ENCODE measurements at places on chromosomes 6 and 20.
A peak's percentile ranks its signal among the peaks of the same experiment; 100 is the strongest.

DNA sequence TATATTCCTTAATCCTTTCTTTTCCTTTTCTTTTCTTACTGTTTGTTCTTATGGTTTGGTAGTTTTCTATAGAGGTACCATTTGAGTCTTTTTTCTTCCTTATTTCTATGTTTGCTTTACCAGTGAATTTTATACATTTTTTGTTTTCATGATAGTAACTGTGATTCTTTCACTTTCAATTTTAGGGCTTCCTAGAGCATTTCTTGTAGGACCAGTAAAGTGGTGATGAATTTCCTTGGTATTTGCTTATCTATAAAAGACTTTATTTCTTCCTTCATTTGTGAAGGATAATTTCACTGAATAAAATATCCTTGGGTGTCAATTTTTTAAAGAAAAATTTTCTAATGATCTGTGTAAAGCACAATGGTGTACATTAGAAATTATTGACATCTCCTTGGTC is 637.4 kb downstream of the CD109 start:
- DNase-seq, result peak; percentile 14

- peak; percentile 88 for DNase-seq
Observed at GRCh38 chr6:151068761-151069312, 170.9 kb upstream of the AKAP12 start.

DNA sequence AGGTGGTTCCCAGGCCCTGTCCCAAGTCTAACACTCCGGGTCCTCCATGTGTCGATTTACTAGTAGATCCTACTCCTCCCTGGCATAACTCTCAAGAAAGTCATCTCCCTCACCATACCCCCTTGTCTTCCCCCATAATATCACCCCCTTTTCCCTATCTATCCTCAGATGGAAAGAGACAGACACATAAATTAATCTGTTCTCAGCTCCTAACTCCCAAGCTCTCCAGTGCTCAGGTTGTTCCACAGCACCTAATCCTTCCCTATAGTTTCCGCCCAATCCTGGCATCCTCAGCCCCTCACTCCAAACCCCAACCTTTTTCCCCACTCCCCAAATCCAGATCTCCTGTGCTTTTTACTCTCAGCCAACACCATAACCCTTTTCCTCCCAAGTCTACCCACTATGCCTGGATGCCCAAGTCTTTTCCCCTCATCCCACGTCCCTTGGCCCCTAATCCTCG is 808 bp downstream of the ILRUN start:
- DNase-seq, result no peak

DNA sequence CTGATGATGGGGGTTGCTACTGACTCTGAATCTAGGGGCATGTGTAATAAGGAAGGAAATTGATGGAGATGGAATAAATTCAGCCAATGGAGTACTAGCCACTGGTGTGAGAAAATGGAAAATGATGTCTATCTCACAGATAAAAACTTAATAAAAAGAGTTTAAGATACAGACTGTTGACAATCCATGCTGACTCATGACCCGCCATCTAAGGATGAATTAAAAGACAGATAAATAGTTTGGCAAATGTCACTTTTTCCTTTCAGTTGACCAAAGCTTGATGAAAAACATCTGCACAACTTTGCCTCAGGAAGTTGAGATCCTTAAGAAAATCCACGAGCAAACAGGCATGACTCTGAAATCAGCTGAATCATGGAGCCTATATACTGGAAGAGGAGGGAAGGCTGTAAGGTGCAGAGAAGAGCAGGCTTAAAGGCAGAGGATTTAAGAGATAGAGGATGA is 82.6 kb upstream of the BMP5 start:
- DNase-seq, result peak; percentile 45

- DNase-seq, result no peak
Observed at GRCh38 chr6:18090349-18090786, 32.1 kb downstream of the NHLRC1 start.

- peak; percentile 25 for DNase-seq
Observed at GRCh38 chr6:155272353-155273232, 8.8 kb downstream of the CLDN20 start.

DNA sequence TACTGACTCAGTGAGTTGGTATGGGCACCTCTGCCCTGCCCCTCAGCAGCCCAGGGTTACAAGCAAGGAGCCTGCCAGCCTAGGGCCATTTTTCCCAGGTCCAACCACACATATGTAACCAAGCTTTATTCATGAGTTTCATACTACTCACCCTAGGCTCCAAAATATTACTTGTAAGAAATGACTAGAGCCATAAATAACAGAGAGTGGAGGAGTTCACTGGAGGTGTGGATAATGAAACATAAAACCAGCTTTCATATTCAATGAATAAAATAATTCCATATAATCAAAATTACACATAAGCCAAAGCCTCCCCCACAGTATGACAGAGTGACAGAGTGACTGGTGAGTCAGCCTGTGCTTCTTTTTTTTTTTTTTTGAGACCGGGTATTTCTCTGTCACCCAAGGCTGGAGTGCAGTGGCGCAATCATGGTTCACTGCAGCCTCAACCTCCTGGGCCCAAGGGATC is 229.8 kb upstream of the SASH1 start:
- DNase-seq, result no peak

DNA sequence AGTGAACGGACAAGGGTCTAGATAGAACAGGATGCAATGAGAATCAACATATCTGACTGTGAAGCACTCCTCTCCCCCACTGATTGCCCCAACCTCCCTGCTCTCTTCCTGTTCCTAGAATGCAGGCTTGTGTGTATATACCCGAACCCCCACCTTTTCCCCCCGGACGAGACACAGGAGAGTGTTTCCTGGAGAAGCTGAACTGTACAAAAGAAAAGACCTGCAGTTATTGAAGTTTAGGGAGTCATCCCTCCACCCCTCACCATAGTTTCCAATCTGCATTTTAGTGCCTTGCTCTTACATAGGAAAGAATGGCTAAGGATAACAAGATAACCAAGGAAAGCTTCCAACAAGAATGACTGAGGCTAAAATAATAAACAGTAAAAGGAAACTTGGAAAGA is 55.5 kb upstream of the PDE10A start:
- DNase-seq, result no peak

DNA sequence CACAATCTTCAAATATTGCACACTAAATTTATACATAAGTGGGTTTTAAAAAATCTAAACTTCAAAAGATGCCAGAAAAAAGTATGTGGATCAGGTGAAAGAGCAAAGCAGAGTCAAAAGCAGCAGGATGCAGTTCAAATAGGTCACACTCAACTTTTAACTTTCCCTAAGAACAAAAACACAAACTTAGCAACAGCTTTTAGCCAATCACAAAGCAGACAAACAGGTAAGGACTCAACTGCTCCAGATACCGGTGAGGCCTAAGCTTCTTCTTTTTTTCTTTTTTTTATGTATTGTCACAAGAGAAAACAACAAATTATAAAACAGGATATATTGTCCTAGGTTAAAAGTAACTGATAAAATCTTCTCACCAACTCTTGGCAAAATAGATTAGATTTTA is 74.7 kb downstream of the SESN1 start:
- no peak for DNase-seq

GRCh38 chr6:33384581-33385020 is 7.0 kb upstream of the KIFC1 start:
- peak; percentile 77 for DNase-seq

DNA sequence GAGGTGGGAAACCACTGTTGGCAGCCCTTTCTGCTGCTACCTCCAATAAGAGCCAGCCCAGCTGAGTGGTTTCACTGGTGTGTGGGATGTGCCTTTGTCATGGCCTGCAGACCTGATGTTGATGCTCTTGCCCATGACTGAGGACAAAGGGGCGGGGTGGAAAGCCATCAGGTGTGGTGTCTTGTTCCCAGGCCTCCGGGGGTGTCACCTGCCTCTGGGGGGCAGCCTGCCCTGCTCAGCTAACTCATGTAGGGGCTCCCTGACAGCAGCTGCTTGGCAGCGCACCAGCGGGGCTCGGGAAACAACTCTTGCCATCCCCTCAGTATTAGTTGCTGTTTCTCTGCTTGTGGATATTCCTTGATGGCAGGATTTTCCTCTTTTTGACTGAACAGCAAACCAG is 91.3 kb downstream of the LYRM2 start:
- no peak for DNase-seq

DNA sequence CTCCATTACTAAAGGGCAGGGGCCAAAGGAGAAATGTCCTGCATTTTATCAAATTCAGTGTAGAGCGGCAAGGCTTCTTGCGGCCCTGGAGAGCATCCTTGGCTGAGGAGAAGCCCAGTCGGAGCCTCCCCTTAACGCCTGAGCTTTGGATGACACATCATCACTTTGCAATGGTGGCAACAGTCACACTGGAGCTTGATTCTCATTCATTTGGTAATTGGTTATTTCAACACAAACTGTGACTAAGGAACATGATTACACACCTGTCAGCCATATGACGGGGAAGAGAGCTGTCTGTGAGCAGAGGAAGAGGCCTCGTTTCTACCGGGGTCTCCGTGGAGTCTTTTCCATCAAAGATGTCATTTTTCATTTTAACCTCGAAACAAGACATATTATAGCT is 81.4 kb downstream of the SOBP start:
- DNase-seq, result no peak

DNA sequence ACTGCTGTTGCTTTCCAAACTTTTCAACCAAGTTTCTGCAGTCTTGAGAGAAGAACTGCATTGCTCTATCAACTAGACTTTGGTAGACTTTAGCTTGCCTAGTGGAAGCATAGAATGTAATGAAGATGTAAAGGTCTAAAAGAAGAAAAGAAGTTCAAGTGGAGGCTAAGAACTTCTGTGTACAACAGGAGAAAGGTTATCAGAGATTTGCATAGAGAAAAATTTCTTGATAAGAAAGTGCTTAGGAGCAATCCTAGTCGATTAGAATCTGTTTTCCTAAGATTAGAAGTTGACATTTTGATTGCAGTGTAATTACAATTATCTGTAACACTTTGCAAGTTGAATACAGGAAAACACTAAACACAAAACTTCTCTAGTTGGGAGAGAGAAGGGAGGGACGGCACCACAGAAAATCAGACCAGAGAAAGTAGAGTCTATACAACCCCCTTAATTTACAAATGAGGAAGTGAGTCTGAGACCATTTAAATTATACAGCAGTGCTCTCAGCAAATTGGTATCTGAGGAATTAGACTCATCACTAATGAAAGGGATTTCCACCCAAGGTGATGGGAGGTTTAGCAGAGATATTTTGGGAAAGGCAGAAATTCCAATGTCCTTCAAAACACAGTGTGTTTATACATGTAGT is 194.3 kb upstream of the MARCKS start:
- DNase-seq, result peak; percentile 27

DNA sequence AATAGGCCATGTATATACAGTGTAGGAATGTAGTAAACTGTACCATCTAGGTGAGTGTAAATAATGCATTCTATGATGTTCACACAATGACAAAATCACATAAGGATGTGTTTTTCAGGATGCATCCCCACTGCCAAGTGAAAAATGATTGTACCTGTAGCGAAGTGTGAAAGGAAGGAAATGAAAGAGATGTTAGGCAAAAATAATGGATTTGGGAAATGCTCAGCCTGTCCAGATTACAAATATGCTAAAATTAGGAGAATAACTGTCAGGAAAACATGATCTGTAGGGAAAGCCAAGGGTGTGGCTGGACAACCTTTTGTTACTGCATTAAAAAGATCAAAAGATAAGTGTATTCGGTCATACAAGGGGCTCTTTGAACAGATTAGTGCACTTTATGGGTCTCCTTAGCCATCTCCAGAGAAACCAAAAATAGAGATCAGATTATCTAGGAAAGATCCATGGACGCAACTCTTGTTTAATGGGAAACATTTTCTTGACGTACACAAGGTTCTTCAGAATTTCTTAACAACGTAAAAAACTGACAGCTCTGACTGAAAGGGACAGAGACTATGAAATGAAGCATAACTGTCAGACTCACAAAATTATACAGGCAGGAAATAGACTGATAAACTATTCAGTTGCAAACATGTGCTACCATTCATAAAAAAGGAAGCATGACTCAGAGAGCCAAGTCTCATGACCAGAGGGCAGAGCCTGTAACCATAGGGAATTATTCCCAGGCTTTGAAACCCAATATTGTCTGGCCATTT is 253.6 kb upstream of the RAB32 start:
- DNase-seq, result peak; percentile 85

DNA sequence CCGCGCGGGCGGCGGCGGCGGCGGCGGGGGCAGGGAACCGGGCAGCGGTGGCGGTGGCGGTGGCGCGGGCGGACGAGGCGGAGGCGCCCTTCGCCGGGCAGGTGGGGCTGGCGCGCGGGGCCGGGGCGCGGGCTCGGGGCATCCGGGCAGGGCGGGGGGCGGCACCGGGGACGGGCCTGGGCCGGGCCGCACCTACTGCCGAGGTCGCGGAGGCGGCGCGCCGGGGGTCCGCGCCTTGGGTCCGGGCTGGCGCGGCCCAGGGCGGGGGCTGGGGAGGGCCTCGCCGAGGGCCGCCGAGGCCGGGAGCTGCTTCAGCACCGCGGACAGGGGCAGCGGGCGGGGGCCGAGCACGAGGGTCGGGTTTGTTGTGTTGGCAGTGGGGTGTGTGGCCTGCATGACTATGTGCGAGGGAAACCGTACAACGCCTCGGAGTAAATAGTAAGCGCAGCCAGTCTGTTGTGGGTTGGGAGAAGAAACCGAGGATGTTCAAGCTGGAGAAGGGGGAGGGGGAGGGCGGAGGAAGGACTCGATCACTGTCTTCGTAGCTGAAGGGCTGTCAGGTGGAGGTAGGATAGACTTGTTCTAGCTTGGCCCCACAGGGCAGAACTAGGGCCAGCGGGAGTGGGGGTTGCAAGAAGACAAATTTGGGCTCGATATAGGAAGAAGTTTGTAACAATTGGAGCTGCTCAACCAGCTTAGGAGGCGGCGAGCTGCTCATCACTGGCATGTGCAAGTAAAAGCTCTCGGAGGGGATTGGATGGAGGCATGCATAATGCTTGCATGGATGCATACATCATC is 593 bp downstream of the MMP24 start:
- DNase-seq, result peak; percentile 61

DNA sequence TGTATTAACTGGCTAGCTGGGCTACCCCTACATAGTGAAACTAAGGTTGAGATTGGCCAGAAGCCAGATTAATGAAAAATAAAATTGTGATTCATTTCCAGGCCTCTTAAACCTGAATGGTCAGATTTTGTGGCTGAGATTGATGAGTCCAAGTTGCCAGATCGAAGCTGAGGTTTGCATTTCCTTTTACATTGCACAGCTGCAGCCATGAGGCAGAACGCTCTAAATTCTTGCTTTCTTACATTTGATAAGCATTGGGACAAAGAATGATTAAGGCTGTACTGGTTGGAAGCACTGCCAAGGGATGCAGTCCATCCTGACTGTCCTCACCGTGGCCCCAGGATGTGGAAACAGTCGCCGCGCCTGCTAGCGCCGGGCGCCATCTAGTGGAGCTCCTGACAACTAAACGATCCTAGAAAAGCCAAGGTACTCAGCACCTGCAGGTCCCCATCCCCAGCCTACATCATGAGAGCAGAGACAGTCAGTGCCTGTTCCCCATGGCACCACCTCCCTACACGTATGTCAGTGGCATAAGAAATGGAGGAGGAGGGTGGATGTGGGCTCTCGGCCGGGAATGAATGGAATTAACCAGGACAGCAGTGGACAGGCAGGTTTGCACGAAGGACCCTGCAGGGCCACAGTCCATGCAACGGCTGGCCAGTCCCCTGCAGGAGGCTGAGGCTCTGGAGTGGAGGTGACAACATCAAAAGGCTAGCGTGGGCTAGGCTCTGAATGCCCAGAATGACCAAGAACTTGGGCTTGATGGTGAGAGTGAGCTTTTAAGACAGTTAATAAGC is 19.0 kb downstream of the PXDC1 start:
- DNase-seq, result peak; percentile 75

All from EH (cell line).